ENCODE measurements at places on chromosomes 1 and 21.

DNA sequence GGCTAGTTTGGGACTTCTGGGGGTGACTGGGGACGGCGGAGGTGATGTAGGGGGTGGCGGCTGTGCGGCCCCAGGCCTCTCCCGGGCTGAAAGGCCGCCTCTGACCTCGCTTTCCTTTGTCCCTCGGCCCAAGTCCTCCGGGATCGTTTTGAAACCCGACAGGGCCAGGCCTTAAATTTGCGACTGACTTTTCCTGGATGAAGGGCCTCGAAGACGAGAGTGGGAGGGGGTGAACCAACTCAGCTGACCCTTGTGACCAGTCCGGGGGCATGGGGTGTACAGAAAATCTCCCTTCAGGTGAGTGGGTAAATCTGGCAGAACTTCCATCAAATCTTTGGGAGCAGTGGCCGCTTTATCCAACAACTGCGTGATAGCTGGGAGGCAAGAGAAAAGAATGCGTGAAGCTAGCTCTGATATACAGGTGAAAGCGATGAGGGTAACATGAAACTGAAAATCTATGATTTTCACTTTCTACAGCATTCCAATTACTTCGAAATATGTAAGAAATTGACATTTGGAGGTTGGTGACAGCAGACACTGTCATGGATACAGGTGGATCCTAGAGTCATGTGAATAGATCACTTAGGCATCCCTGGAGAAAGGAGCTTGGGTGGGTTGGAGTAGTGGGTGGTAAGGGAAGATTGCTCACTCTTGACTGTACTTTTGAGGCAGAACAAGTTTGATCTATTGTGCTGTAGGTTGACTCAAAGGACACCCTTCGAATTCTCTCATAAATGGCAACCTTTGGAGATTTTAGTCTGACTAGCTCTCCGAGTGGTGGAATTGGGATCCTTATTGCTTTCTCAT lies 885 bp downstream of the AHCYL1 start:
- peak overlapping the region; percentile 100 for H3K4me3 ChIP-seq
- no peak for DNase-seq
- H3K4me1 ChIP-seq = peaks cover 73% of the 10 kb centered on the region
- H3K27ac ChIP-seq = peak overlapping the region; percentile 99
- peaks cover 19% of the 10 kb centered on the region for H3K36me3 ChIP-seq

DNA sequence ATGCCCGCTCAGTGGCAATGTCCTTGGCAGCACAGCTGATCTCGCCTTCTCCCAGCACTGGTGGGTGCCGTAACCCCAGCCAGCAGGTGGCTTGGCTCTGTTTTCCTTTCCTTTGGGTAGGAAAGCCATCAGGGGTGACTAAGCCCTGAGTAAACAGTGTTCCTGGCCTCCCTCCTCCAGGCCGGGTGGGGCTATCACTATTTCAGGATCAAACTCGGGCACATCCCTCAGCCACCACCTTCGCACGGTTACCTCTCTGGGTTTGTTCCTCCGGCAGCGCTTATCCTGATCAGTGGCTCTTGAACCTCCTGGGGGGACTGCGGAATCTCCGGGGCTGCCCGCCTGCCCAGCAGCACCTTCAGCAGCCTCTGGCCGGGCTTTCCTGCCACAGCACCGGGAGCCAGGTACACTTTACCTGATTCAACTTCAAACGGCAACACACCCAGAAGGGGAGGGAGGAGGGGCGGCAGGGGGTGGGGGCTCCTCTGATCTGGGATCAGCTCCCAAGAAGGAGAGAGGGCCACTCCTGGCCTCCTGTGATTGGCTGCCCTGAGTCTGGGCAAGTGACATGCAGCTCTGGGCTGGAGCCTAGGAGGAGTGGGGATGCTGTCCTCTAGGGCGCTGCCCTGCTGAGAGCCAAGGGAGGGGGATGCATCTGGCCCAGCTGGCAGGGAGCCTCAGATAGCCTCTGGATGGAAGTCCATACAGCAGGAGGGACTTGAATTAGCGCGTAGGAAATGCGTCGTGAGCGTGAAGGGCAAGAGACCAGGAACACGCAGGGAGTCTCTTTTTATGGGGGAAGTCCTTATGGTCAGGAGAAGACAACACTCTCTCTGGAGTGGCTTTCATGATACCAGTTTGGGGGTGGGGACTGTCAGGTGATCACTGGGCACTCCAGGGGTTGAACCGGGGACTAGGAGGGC lies at the start of gene ASCL5:
TSS of gene ASCL5 (minus strand) at position 353 of the 923 bp plus-strand sequence. CDS start 11,812 bp downstream, outside the sequence.
- no peaks in the 10 kb centered on the region for H3K4me1 ChIP-seq
- no peak within 1 kb of the TSS for H3K4me3 ChIP-seq
- no peak within 1 kb of the TSS for H3K27ac ChIP-seq
- peaks cover 33% of the 10 kb centered on the region for H3K27me3 ChIP-seq

GRCh38 chr1:61102041-61102440 lies 19.7 kb downstream of the NFIA start:
- no peaks in the 10 kb centered on the region for H3K27me3 ChIP-seq
- H3K27ac ChIP-seq = peak overlapping the region; percentile 50
- peak overlapping the region; percentile 60 for H3K4me3 ChIP-seq

DNA sequence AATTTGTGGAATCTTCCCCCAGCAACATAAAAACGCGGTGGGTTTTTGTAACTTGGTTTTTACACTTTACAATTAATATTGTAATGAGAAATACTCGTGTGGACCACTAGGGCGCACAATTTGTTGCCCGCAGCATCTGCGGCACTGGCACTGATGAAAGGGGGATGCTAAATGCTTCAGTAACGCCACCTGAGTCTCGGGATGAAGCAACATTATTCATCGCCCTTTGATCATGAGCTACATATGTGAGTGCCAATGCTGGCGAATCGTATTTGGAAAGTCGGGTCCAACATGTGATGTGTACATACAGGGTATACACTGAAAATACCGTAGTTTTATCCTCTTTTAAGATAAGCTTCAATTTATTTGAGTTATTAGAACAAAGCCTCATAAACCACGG lies 34.2 kb upstream of the COX20 start:
- no peak for DNase-seq
- H3K4me3 ChIP-seq = no peak overlapping the region
- H3K27ac ChIP-seq = no peak overlapping the region

- H3K4me3 ChIP-seq = no peak overlapping the region
- DNase-seq = no peak
- H3K27me3 ChIP-seq = peaks cover 25% of the 10 kb centered on the region
- H3K27ac ChIP-seq = no peak overlapping the region
Observed at GRCh38 chr1:3669421-3669821, 17.1 kb downstream of the TP73 start.

DNA sequence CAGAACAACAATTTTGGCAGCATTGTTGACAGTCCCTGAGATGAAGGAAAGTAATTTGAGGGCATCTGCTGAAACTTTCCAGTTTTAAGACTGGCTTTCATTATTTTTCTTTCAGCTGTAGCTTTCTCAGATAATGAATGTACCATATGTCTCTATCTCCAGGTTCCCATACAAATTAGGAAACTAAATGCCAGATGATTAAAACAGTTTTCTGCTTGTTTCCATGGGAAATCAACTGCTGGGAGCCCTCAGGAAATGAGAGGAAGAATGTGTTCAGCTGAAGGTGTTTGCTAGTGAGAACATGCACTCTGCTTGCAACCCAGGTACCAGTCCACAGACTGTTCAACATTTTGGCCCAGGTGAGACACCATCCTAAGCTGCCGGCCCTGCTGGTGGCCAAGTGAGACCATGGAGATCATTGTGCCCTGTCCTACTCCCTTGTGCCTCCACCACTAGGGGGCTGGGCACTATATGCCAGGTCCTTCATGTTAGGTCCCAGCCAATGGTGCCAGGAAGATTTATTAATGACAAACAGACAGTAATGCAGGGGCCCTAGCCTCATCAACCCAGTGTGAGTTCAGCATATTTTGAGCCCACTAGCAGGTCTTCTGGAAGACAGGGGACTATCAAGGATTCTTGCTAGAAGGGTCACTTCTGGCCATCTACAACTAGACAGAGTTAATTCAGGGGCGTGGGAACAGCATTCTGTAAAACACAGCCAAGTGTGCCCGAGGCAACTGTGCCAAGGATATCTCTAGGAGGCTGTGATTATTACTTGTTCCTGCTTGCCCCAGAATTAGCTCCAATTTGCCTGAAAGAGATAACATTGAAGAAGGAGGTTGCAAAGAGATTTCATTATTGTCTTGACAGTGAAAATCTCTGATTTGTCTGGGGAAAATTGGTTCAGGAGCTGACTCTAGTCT lies 17.0 kb upstream of the LRRC8C start:
- no peak overlapping the region for H3K4me3 ChIP-seq
- peaks cover 6% of the 10 kb centered on the region for H3K27me3 ChIP-seq
- H3K36me3 ChIP-seq = no peaks in the 10 kb centered on the region

GRCh38 chr21:25080141-25080540 lies 527.1 kb downstream of the MRPL39 start:
- H3K36me3 ChIP-seq = peaks cover 4% of the 10 kb centered on the region
- DNase-seq = no peak
- H3K27me3 ChIP-seq = peaks cover 2% of the 10 kb centered on the region

DNA sequence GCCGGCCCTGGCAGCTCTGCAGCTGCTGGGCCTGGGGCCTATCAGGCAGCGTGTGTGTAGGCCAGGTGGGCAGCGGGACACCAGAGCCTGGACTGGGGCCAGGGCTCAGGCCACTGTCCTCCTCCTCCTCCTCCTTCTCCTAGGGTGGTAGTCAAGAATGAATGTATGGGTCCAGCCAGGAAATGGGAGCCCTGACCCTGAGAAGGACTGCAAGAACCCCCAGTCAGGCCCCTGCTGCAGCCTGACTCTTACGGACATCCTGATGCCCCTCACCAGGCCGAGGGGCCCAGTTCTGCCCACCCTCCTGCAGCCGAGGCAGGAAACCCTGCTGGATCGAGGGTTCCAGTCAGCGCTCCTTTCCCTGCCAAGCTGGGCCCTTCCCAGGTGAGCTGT lies 3.5 kb downstream of the SLFNL1 start:
- no peak overlapping the region for H3K4me3 ChIP-seq
- H3K4me1 ChIP-seq = peaks cover 1% of the 10 kb centered on the region
- no peak overlapping the region for H3K27ac ChIP-seq
- H3K27me3 ChIP-seq = peaks cover 19% of the 10 kb centered on the region
- peaks cover 22% of the 10 kb centered on the region for H3K36me3 ChIP-seq

DNA sequence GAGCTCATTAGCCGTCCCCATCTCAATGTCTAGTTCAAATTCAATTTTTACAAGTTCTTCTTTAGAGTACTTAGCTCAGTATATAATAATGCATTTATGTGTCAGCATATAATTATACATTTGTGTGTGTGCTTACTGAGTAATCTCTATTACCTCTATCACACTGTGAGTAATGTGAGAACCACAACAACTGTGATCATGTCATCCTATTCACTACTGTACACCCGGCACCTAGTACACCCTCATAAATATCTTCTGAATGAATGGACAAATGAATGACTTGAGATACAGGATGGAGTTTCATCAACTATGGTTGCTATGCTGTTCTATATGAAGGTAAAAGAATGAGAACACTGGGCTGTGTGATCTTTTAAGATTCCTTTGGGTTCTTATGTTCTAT lies 124.0 kb downstream of the GPATCH2 start:
- peaks cover 12% of the 10 kb centered on the region for H3K4me1 ChIP-seq
- no peaks in the 10 kb centered on the region for H3K27me3 ChIP-seq
- peaks cover 16% of the 10 kb centered on the region for H3K36me3 ChIP-seq
- peak overlapping the region; percentile 31 for H3K27ac ChIP-seq
- no peak overlapping the region for H3K4me3 ChIP-seq
- DNase-seq = peak; percentile 28

DNA sequence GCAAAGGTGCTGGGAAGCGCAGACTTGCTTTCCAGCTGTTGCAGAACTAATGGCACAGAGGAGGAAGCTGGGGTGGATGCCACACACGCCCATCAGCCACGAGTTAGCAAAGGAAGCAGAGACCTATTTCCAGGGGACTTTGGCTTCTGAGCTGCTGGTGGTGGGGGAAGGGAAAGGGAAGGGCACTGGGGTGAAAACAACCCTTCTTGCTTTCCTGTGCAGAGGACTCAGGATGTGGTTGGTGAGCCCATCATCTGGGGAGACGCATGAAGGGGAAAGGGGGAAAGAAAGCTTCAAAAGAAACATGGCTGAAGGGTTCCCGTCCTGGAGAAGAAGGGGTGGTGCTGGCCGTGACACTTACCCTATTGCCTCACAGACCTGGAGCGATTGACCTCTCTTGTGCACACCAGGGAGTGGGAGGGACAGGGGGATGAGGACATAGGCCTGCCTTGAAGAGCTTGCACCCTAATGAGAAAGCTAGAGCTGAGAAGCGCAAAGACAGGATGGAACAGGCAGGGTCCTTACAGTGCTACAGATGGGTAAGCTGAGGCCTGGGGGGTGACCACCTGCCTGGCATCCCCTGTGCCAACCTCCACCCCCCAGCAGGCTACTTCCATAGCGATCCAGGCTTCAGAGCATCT lies 140.8 kb upstream of the RAB4A start:
- H3K4me3 ChIP-seq = no peak overlapping the region
- H3K27ac ChIP-seq = no peak overlapping the region
- DNase-seq = no peak
- no peaks in the 10 kb centered on the region for H3K36me3 ChIP-seq
- no peaks in the 10 kb centered on the region for H3K4me1 ChIP-seq

DNA sequence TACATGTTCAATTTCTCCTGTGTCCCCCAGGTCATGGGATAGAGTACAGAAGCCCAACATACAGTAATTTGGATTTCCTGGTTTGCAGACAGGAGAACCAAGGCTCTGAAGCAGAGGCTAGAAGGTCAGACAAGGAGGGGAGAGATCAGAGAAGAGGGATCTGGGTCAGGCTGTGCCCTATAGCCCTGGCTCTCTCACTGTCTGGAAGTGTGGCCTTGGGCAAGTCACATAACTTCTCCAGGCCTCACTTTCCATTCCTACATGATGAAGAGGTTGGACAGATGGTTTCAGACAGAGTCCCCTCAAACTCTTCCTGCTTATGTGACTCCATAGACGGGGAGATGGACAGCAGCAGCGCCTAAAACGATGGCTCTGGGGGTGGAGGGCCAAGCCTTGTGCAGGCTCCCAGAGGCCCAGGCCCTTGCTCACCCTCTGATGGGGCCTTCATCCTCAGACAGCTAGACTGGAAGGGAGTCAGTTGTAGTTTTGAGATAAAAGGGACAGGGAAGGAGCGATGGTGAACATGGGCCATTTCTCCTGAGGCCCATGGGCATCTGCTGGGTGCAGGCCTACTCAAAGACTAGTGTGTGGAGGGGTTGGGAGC lies 2.9 kb downstream of the TRIM62 start:
- DNase-seq = no peak
- H3K36me3 ChIP-seq = no peaks in the 10 kb centered on the region

DNA sequence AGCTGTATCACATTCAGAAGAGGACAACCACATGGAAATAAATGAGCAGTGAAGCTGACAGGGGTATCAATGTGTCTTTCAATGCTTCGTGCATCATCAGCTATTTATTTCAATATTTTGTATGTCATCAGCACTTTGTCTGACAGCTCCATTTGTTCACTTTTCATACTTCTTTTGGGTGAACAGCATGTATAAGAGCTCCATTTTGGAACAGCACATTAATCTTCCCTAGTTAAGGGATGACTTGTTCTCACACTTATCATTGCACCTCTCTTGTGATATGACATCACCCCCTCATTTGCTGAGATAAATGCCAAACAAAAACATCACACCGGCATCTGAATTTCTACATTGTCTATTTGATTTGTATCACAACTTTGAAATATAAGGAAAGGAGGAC lies 190.6 kb upstream of the SAMSN1 start:
- H3K4me1 ChIP-seq = no peaks in the 10 kb centered on the region
- no peak for DNase-seq
- H3K27ac ChIP-seq = no peak overlapping the region
- no peak overlapping the region for H3K4me3 ChIP-seq
- H3K27me3 ChIP-seq = no peaks in the 10 kb centered on the region

- peaks cover 5% of the 10 kb centered on the region for H3K27me3 ChIP-seq
- no peaks in the 10 kb centered on the region for H3K4me1 ChIP-seq
- no peak overlapping the region for H3K4me3 ChIP-seq
- no peaks in the 10 kb centered on the region for H3K36me3 ChIP-seq
- DNase-seq = no peak
Observed at GRCh38 chr1:232105561-232105960, 479.0 kb downstream of the DISC1 start.

Data from HFFc6 (cell line).